ENCODE measurements at places on chromosomes 12 and 14. TPM values are rescaled to one million over a fixed set of nuclear protein-coding genes. Genes with fewer than 3 reads are reported as not detected.

- no peaks in the 10 kb centered on the region for H3K36me3 ChIP-seq
- H3K4me3 ChIP-seq, result no peak overlapping the region
- no peaks in the 10 kb centered on the region for H3K4me1 ChIP-seq
- no peak for DNase-seq
- peaks cover 33% of the 10 kb centered on the region for H3K27me3 ChIP-seq
Observed at GRCh38 chr12:98296462-98297079, 218.8 kb upstream of the TMPO start.

DNA sequence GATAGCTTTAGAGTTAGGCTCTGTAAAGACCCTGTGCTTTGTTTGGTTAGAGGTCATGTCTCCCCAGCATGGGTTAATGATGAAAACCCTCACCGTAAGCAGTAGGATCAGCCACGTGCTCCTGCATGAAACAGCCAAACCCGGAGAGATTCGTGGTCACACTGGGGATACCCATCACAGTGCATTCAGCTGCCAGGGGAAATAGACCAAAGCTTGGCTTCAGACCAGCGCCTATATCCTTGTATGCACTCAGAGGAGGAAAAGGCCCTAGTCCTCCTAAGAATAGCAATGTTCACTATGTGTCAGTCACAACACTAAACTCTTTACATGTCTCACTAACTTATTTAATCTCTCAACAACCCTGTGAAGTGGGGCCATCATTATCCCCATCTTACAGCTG lies 16.3 kb downstream of the SPX start:
- no peak overlapping the region for H3K4me3 ChIP-seq
- H3K4me1 ChIP-seq, result no peaks in the 10 kb centered on the region
- H3K27me3 ChIP-seq, result no peaks in the 10 kb centered on the region

- H3K4me1 ChIP-seq, result no peaks in the 10 kb centered on the region
- no peaks in the 10 kb centered on the region for H3K27me3 ChIP-seq
- H3K4me3 ChIP-seq, result no peak overlapping the region
- no peak for DNase-seq
- no peaks in the 10 kb centered on the region for H3K36me3 ChIP-seq
Observed at GRCh38 chr14:51356381-51356780, 116.3 kb downstream of the TMX1 start.

DNA sequence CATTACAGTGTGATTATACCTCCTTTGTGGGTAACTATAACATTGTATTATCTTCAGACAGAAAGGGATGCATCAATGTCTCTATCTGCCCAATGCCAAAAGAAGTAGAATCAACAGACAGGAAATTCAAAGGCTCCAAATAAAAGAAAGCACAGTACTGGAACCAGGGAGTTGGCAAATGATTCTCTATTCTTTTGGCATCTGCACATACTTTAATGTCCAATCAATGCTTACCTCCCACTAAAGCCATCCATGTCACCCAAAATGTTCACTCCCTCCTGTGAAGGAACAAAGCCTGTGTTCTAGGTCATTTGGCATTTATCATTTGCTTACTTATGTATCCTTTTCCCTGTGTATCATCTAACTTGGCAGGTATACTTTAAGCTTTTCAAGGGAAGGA lies 36.7 kb downstream of the KIF21A start:
- no peaks in the 10 kb centered on the region for H3K36me3 ChIP-seq
- no peak overlapping the region for H3K27ac ChIP-seq
- H3K4me1 ChIP-seq, result no peaks in the 10 kb centered on the region
- no peaks in the 10 kb centered on the region for H3K27me3 ChIP-seq
- no peak for DNase-seq

DNA sequence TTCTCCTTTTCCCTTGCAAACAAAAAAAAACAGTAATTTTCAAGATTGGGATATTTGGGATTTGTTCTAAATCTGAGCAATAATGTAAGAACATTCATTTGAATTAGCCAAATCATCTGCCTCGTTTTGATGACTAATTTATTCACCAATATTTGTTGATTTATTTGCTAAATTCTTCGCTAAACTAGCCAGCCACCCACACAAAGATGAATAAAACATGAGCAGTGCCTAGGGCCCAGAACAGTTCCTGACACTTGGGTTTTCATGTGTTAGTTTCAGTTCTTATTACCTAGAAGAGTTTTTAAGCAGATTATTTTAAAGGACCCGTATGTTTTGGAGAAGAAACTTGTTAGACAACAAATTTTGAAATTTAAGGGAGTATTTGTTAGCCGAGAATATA lies 1.4 kb downstream of the ETNK1 start:
- peak overlapping the region; percentile 90 for H3K4me3 ChIP-seq
- H3K27me3 ChIP-seq, result no peaks in the 10 kb centered on the region
- H3K36me3 ChIP-seq, result no peaks in the 10 kb centered on the region
- H3K4me1 ChIP-seq, result peaks cover 17% of the 10 kb centered on the region
- DNase-seq, result peak; percentile 11

- H3K27ac ChIP-seq, result no peak overlapping the region
- peaks cover 29% of the 10 kb centered on the region for H3K4me1 ChIP-seq
- no peaks in the 10 kb centered on the region for H3K36me3 ChIP-seq
- H3K27me3 ChIP-seq, result no peaks in the 10 kb centered on the region
Observed at GRCh38 chr14:50343434-50343833, 31.3 kb downstream of the DMAC2L start.

DNA sequence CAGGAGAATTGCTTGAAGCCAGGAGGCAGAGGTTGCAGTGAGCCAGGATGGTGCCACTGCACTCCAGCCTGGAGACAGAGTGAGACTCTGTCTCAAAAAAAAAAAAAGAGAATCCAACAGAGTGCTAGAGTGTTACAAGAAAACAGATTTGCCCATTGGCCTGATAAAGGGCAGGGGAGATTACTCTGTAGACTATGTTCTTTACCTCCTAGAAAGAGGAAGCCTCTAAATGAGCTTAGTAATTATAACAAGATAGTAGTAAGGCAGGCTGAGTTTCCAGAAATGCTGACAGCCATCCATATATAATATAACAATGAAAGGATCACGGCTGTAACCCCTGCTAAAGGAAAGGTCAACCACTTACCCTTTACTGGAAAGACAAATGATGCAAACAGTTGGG lies 24.4 kb downstream of the AK7 start:
- H3K27me3 ChIP-seq, result no peaks in the 10 kb centered on the region
- H3K4me1 ChIP-seq, result no peaks in the 10 kb centered on the region
- H3K36me3 ChIP-seq, result no peaks in the 10 kb centered on the region
- no peak overlapping the region for H3K27ac ChIP-seq
- H3K4me3 ChIP-seq, result no peak overlapping the region

Gene PGF
- 0.26 TPM for total RNA-seq

Gene FICD
- total RNA-seq, result 6.4 TPM

Gene CISTR
- total RNA-seq, result not detected

Gene RND1
- total RNA-seq, result 7.6 TPM

Gene KTN1
- 251 TPM for total RNA-seq

Data from PC-3 (cell line).